Occipital lobe (tissue), 3 donors: ENCODE measurements at places on chromosomes 13 and 19. TPM values are rescaled to one million over a fixed set of nuclear protein-coding genes. Genes with fewer than 3 reads are reported as not detected.

Gene IL11
- total RNA-seq, result 0.16 TPM

Gene ONECUT3
- total RNA-seq, result not detected

Gene KLK3
- total RNA-seq, result not detected

Gene CCDC159
- 2.3 TPM for total RNA-seq

Gene WDR62
- total RNA-seq, result 0.78 TPM

Gene UPF1
- 28.9 TPM for total RNA-seq

- DNase-seq, result no peak
Observed at GRCh38 chr13:84455143-84455905, 573.0 kb upstream of the SLITRK1 start.

- DNase-seq, result no peak
Observed at GRCh38 chr13:75132701-75133695, 349.0 kb downstream of the TBC1D4 start.

GRCh38 chr13:86882107-86882506 lies 789.1 kb upstream of the SLITRK5 start:
- no peak for DNase-seq

GRCh38 chr19:54337858-54338230 lies 1.1 kb downstream of the LILRA4 start:
- DNase-seq, result no peak

- DNase-seq, result no peak
Observed at GRCh38 chr13:20506696-20507095, 19.0 kb downstream of the CRYL1 start.

- no peak for DNase-seq
Observed at GRCh38 chr19:4596033-4596904, 36.8 kb upstream of the SEMA6B start.

- no peak for DNase-seq
Observed at GRCh38 chr19:1425102-1425837, 12.9 kb upstream of the RPS15 start.

GRCh38 chr13:40017662-40018262 lies 362.3 kb downstream of the COG6 start:
- DNase-seq, result no peak

GRCh38 chr19:1455002-1455335 lies 5.0 kb downstream of the APC2 start:
- no peak for DNase-seq
